ENCODE measurements at places on chromosomes 6 and 20.

GRCh38 chr20:24909086-24909780 is 39.8 kb upstream of the CST7 start:
- DNase-seq = peak; percentile 4

- no peak for DNase-seq
Observed at GRCh38 chr6:38187325-38187724, 367.8 kb downstream of the ZFAND3 start.

DNA sequence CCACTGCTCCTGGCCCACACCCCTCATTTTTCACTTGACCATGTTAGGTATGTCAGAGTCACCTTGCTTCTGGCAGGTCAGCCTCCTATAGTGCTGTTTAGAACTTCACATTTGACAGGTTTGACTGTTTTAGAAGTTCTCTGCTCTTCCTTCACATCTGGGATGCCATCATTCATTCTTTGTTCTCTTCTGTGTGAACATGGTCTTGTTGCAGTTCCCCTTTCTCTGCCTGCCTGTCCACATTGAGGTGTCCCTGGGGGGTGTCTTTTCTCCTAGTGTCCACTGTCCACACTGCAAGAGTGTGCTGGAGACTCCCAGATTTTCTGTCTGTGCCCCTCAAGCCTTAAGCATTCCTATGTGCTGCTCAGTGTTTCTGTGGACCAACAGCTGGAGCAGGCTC is 89.5 kb downstream of the JARID2 start:
- DNase-seq = no peak

- DNase-seq = peak; percentile 9
Observed at GRCh38 chr20:16865406-16865805, 117.2 kb downstream of the OTOR start.

Measured in SK-N-SH (cell line).